Type B pancreatic cell (in vitro differentiated cells): ENCODE measurements at places on chromosomes 7 and 10. TPM values are rescaled to one million over a fixed set of nuclear protein-coding genes. Genes with fewer than 3 reads are reported as not detected.

TNS3 gene
- total RNA-seq = 48.8 and 138 TPM in 2 replicates

KLF14 gene
- 0.55 and 0.94 TPM in 2 replicates for total RNA-seq

NCAPG2 gene
- total RNA-seq = 23.8 and 46.1 TPM in 2 replicates

POR gene
- total RNA-seq = 122 and 153 TPM in 2 replicates

ELAPOR2 gene
- total RNA-seq = 29.5 and 39.8 TPM in 2 replicates

EN2 gene
- total RNA-seq = 0.07 and 0.94 TPM in 2 replicates

AP4M1 gene
- total RNA-seq = 25.7 and 28.5 TPM in 2 replicates

HTR5A gene
- total RNA-seq = not detected in 2 replicates

TOMM7 gene
- 222 and 327 TPM in 2 replicates for total RNA-seq

PSD gene
- 7.8 and 9.3 TPM in 2 replicates for total RNA-seq

KAZALD1 gene
- 6.9 and 17.1 TPM in 2 replicates for total RNA-seq

ANXA7 gene
- total RNA-seq = 60.6 and 72.5 TPM in 2 replicates

DNA sequence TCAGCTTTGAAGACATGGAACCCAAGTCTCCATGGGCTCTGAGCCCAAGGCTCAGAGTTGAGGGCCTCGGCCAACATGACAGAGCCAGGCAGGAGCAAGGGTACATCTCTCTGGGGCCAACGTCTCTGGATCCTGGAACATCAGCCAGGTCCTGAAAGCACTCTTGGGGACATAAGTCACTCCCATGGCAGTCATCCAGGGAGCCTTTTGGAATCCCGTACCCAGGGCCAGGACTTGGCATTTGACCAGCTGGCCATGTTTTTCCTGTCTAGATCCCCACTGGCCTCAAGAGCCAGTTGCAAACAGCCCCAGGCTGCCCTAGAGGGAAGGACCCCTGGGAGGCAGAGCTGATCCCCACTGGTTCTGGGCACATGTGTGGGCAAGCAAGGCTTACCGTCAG is 4.3 kb upstream of the CXCL12 start:
- DNase-seq = peak; percentile 42

DNA sequence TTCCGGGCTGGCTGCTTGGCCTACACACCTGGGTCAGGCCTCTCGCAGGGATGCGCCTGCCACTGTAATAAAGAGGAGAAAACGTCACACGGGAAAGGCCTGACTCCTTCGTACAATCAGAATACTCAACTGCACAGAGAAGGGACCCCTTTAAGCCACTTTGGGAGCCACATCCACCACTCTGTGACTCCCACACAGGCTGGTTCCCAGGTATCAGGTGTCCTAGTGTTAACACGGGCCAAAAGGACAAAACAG is 5.8 kb upstream of the ZNF736 start:
- DNase-seq = peak; percentile 13

DNA sequence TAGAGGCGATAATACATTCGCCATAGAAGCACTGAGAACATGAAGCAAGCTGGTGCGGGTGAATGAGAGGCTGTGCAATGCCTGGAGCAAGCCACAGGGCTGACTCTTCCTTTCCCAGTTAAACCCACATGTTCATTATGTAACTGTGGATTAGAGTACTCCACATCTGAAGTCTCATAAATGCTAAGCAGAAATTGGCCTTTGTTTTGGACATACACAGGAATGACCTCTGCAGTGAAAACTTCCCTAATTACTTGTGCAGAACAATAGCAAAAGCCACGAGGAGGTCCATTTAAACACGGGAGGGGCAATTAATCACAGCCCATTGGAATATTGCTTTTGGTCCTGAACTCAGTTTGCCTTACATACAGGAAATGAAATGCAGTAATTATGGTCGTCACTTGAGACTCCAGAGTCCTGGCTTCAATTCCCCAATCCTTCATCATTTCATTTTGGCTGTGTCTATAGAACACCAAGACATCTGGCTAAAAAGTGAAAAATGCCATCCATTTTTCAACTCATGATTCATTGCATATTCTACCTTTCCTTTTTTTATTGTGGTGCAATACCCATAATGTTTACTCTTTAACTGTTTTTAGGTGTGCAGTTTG is 78.7 kb upstream of the CXCL12 start:
- no peak for DNase-seq

- DNase-seq = no peak
Measured at GRCh38 chr10:16904639-16905061, 87.4 kb upstream of the RSU1 start.

- DNase-seq = no peak
Measured at GRCh38 chr7:112052498-112052897, 153.7 kb downstream of the DOCK4 start.

DNA sequence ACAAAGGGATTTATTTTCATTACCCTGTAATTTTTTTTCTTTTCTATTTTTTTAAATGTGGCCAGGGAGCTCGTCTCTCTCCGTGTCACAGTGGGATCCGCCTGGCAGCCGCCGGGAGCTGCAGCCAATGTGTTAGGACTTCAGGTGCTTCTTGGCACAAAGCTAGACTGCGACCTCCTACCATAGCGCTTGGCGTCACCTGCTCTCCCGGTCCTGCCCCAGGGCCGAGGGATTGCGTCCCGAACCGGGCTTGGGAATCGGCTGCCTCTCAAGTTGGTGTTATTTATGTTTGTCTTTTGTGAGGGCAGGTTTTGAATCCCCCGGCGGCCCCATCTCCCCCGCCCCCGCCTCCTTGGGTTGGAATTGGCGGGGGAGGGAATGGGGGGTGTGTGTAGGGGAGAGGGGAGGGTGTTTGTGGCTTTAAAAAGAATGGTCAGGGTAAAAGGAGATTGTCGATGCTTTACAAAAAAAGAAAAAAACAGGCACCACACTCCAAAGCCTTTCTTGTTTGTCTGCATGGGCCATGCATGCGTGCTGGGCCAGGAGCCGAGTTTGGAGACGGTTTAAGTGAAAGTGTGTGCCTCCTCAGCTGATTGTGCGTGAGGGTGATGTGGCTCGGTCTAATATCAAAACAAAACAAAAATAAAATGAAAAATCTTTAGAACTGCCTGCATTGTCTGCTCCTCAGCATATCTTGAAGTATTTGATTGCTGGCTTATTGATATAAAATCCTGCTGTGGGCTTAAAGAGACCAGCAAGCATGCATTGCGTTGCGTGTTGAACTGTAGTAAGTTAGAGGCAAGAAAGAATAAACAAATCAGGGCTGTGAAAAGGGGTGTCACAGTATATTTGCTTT is 1.2 kb downstream of the PPP1R9A start:
- DNase-seq = peak; percentile 71

DNA sequence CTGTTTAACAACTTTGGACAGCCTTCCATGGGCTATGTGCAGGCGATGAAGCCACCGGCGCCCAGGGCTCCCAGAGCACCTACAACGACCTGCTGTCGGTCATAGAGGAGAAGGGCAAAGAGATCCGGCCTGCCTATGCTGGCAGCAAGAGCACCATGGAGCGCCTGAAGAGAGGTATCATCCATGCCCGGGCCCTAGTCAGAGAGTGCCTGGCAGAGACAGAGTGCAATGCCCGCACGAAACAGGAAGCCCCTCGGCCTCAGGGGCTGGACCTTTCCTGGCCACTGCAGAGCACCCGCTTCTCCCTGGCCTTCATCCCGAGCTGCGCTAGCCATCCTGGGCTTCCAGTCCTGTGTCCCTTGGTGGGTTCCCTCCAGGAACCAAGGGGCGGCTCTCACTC is 497.0 kb upstream of the PHF14 start:
- no peak for DNase-seq

GRCh38 chr7:51307651-51308210 is 8.9 kb downstream of the COBL start:
- DNase-seq = no peak

GRCh38 chr7:44152971-44153947 is 12.1 kb upstream of the MYL7 start:
- DNase-seq = no peak

DNA sequence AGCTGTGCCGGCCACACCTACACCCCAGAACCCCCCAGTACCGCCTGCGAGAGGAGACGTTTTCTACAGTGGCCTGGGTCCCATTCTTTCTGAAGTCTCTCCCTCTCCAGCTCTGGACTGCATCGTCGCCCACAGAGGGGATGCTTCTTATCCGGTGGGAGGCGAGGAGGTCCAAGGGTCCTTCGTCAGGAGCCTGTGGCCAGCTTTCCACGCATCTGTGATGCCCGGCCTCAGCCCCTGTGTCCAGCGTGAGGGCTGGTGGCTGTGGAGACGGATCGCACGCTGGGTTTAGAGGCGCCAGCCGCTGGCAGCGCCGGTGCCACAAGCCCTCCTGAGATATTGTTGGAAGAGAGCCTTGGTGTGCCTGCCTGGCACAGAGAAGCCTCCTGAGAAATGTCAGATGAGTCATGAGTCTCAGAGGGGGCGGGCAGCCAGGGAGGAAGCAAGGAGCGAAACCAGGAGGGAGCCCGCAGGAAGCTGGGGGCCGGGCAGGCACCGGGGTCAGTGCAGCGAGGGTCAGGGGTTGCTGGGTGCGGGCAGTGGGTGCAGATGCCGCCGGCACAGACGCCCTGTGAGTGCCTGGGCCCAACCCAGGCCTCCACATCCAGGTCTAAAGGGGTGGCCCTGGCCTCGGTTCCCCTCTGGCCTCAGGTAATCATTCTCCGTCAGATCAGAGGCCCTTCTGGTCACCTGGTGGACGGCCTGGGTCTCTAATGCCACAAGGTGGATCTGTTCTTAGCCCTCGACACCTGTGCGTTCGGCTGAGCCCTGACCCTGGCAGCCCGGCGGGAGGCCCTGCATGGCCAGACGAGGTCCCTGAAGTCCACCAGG is 86.0 kb upstream of the DIP2C start:
- DNase-seq = no peak

- DNase-seq = no peak
Measured at GRCh38 chr7:91717681-91718470, 162.6 kb downstream of the MTERF1 start.

GRCh38 chr10:122252805-122253204 is 18.3 kb upstream of the BTBD16 start:
- no peak for DNase-seq

DNA sequence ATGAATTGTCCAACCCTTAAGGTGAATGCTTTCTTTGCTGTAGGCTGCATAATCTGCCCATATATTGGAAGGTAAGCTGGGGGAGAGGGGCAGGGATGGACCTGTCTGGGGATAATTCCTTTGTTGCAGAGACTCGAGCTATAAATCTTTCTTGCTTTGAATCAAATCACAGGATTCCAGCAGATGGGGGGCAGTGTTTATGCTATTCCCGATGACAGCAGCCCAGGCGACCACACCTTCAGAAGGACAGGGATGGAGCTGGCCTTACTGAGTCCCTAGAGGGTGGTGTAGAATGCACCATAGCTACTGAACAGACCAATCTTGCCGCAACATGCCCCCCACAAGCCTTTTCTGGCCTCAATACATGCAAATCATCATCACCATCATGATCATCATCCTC is 2.5 kb downstream of the PODXL start:
- no peak for DNase-seq

DNA sequence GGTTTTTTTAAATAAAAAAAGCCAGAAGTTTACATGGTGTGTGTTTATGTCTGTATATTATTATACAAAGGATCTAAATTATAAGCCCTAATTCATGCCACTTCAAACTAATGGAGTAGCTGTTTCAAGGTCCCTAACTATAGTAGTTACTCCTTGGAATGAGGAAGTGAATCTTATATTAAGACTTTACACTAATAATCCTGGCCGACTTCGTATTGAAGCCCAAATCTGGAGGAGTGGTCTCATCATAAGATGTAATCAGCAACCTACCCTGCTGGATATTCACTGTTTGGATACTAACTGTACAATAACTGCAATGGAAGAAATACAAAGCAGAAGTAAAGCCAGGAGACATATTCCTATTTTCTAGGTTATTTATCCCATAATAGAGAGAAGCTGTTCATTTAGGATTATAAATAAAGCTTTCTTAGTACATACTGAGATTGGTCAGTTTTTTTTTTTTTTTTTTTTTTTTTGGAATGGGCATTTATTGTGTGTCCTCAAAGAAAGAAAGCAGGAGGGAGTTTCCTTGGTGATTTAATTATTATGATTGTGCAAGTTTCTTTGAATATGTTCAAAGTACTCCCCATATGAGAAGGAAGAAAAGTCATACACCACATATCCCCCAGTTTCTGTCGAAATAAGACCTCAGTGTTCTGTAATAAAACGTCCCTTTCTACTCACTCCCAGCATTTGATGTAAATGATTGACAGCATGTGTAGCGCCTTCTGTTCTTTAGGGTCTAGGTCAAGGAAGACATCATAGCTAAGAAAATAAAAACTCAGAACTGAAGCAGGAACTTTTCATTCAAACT is 397.8 kb downstream of the EXOC4 start:
- DNase-seq = no peak

- no peak for DNase-seq
Measured at GRCh38 chr10:115022733-115023132, 70.4 kb upstream of the ATRNL1 start.

- no peak for DNase-seq
Measured at GRCh38 chr7:142177869-142178268, 66.4 kb downstream of the MGAM2 start.

DNA sequence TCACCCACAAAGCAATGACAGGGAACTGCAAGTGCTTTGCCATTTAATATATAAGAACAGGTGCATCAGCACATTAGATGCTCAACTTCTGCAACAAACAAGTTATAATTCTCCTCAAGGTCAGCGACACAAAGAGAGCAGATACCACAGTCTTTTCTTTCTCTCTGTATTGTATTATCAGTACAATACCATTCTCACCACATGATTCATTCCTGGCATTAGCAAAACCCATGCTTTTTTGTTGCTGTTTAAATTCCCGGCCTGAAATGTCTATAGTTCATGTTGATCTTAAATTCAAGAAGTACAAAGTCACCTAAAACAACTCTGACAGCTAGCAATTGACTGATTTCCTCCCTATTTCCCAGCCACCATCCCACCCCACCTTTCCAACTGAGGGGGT is 111.8 kb upstream of the FEZF1 start:
- no peak for DNase-seq

- DNase-seq = no peak
Measured at GRCh38 chr10:104274762-104275721, 6.1 kb downstream of the GSTO2 start.

DNA sequence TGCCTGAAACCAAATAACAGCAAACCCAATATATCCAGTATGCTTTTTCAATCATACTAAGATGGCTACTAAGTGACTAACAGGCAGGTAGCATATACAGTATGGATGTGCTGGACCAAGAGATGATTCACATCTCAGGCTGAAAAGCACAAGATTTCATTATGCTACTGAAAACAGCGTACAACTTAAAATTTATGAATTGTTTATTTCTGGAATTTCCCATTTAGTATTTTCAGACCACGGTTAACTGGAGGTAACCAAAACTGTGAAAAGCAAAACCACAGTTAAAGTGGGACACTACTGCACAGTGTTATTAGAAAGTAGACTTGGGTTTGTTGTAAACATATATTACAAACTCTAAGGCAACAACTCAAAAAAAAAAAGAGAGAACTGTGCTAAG is 91.5 kb downstream of the KMT2C start:
- DNase-seq = no peak

GRCh38 chr10:98892523-98892922 is 343.1 kb downstream of the HPSE2 start:
- no peak for DNase-seq

DNA sequence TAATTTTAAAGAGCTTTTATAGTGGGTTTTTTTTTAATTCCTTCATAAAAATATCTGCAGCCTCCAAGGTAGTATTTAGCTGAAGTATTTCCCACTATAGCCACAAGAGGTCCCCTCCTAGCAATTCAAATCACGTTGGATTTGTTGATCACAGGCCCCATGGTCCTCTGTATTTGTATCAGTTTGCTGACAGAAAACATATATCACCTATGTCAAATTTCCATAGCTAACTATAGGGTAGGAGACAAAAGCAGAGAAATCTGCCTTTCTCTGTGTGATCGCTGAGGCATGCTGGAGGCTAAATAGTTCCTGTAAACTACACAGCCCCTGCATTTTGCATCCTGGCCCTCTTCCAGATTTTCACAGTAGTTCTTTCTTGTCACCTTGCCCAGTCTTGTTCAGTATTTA is 1.7 kb upstream of the CTNNA3 start:
- DNase-seq = no peak

- no peak for DNase-seq
Measured at GRCh38 chr7:47875998-47876744, 72.1 kb downstream of the PKD1L1 start.
